ENCODE measurements at places on chromosomes 7 and 10. TPM values are rescaled to one million over a fixed set of nuclear protein-coding genes. Genes with fewer than 3 reads are reported as not detected.
A peak's percentile ranks its signal among the peaks of the same experiment; 100 is the strongest.

DNA sequence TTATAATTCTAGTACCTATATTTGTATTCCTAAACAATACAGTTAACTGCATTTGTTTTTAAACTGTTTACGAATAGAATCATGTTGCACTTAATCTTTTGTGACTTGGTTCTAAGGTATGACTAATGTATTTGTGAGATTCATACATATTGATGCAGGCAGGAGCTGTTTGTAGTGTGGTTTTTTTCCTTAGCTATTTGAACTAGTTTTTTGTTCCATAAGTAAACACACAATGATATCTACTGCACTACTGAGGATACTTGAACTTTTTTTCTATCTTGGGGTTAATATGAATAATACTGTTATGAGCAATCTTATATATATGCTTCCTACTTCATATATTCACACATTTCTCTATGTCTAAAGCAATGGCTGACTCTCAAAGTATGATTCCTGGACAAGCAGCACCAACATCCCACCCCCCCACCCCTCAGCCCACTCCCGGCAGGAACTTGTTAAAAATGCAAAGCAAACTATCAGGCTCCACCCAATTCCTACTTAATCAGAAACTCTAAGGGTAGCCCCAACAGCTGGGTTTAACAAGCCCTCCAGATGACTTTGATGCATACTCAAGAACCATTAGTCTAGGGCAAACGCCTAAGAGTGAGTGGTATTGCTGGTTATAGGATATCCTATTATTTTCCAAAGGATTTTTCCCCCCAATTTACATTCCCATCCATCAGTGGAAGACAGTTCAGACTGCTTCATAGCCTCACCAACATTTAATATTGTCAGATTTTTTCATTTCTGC lies 25.8 kb downstream of the BRAF start:
- H3K27me3 ChIP-seq, result no peaks in the 10 kb centered on the region
- no peak overlapping the region for H3K27ac ChIP-seq
- no peak for DNase-seq

DNA sequence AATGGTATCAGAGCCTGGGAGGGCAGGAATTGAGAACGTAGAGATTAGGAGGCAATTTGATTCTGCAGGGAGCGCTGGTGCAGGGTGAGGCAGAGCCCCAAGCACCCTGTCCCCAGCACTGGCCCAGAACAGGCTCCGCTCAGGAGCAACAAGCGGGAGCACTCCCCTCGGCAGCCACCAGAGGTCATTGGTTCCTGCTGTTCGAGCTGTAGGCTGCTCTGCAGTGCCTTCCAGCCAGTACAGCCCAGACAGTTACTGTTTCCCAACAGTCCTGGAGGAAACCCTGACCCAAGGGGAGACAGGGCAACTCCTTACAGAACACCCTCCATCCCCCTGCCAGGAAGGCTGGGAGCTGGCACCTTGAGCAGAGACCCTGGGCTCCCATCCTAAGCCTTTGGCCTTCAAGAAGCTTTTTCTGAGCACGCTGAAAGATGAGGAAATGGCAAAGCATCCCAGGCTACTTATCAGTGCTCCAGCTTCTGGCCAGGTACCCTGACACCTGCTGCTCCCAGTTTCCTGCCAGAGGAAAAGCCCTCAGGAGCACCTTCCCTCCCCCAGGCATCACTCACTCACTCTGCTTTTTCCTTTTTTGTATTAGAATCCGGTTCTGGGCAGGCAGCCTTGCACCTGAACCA lies 71.2 kb upstream of the EFCAB10 start:
- peaks cover 30% of the 10 kb centered on the region for H3K4me1 ChIP-seq
- H3K27me3 ChIP-seq, result no peaks in the 10 kb centered on the region
- no peak overlapping the region for H3K27ac ChIP-seq
- H3K4me3 ChIP-seq, result no peak overlapping the region
- DNase-seq, result peak; percentile 71
- H3K36me3 ChIP-seq, result no peaks in the 10 kb centered on the region

DNA sequence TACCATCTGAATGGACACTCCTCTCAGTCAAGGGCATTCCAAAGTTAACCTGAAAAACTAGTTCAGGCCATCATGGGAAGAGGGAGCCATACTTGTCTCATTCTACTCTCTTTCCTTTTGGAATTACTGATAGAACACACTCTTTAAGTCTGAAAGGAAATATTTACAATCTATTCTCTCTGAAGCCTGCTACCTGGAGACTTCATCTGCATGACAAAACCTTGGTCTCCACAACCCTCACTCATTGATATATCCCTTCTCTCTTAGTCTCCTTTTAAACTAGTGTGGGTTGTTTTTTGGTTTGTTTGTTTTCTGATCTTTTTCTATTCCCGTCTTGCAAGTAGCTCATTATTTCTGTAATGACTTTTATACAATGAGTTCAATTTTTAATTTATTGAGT lies 169.5 kb downstream of the C1GALT1 start:
- no peaks in the 10 kb centered on the region for H3K36me3 ChIP-seq
- no peak overlapping the region for H3K27ac ChIP-seq
- no peaks in the 10 kb centered on the region for H3K27me3 ChIP-seq
- DNase-seq, result no peak
- H3K4me3 ChIP-seq, result no peak overlapping the region

CPXM2 gene
- 0.92 TPM for total RNA-seq

DNA sequence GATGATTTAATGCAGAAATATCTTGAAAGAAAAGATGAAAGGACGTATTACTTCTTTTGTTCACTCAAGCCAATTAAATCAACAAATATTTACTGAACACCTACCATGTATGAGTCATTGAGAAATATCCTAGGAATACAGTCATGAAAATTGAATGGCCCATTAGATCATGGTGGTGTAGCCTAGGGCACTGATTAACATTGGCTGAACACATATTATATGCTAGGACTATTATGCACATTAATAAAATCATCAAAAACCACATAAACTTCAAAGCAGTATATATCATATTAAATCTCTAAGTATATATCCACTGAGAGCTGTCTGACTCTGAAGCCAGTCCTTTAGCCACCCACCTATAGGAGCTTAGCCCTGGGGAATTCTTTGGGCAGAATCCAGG lies 41.8 kb downstream of the FAM204A start:
- H3K4me1 ChIP-seq, result no peaks in the 10 kb centered on the region
- H3K36me3 ChIP-seq, result peaks cover 6% of the 10 kb centered on the region
- DNase-seq, result no peak
- H3K4me3 ChIP-seq, result no peak overlapping the region
